ENCODE measurements at places on chromosomes 16 and 17.

DNA sequence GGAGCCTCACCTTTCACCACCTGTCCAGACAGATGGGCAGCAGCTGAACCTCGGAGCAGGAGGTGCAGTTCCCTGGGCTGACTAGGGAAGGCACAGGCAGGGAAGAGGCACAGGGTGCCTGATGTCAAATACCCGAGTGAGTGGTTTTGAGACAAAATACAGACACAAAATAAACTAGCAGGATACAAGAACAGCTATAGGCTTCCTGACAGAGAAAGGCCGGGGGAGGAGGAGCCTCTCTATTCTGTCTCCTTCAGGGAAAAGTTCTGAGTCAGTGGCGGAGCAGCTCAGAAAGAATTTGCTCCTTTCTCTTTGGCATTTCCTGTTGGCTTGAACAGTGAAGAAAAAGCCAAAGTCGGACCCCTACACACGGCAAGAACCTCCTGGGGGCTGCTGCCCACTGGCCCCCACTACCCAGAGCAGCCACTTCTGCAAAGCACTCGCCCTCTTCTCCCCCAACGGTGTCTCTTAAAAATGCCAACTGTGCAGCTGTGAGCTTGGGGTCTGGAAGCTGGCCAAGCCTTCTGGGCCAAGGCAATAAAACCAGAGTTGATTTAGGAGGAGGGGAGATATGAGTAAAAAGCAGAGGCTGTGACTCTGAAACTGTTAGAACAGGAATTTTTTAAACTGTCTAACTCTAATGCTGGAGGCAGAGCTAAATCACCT, 14.4 kb upstream of the FAAP100 start:
- peak; percentile 82 for DNase-seq

- DNase-seq = peak; percentile 73
These were observed 84.1 kb upstream of the TOB1 start for GRCh38 chr17:50949989-50950877.

GRCh38 chr16:68512183-68512582, 26.9 kb upstream of the ZFP90 start:
- no peak for DNase-seq

DNA sequence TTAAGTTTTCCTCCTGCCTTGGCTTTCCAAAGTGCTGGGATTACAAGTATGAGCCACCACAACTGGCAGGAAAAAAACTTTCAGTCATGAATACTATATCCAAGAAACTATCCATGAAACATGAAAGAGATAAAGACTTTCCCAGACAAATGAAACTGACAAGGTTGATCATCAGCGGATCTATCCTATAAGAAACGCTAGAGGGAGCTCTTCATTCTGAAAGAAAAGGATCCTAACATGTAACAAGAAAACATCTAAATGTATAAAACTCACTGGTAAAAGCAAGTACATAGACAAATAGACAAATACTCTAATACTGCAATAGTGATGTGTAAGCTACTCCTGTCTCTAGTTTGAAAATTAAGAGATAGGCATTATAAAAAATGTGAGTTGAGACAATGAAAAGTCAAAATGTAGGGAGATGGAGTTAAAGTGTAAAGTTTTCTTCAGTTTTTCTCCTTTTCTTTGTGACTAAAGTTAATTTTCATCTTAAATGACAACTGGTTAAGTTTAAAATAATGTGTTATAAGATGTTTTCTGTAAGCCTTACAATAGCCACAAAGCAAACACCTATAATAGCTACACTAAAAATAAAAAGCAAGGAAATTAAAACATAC, 79.6 kb upstream of the TEKT1 start:
- DNase-seq = peak; percentile 38

GRCh38 chr17:613725-614124, 100.9 kb downstream of the VPS53 start:
- DNase-seq = no peak

DNA sequence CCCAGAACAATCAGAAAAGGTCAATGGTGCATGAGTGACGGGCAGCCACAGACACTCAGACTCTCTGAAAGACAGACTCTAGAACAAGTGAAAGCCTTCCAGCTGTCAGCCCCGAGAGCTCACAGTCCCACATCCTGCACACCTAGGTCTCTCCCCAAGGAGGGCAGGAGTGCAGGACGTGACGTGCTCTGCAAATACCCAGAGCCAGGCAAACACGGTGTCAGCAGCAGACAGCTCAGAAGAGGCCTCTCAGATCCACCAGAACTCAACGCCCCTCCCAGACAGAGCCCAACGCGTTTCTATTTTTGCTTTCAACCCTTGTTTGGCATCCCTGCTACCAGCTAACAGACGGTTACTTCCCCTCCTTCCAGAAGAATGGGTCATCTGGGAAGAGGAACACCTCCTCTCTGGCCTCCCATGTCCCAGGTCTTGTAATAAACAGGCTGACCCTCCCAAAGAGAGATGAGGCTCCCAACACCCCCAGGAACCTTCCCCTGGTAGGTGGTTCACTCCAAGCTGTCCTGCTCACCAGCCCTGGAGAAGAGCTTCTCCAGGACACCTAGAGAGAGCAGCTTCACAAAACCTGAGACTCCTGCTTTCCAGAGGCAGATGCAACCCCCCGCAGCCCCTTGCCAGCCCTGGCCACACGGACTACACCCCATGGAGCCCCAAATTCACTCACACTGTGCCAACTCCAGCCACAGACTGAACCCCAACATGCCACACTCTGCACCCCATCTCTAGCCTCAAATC, 7.6 kb downstream of the PITPNM3 start:
- no peak for DNase-seq

GRCh38 chr16:53153130-53153529, 98.3 kb downstream of the CHD9 start:
- DNase-seq = no peak

DNA sequence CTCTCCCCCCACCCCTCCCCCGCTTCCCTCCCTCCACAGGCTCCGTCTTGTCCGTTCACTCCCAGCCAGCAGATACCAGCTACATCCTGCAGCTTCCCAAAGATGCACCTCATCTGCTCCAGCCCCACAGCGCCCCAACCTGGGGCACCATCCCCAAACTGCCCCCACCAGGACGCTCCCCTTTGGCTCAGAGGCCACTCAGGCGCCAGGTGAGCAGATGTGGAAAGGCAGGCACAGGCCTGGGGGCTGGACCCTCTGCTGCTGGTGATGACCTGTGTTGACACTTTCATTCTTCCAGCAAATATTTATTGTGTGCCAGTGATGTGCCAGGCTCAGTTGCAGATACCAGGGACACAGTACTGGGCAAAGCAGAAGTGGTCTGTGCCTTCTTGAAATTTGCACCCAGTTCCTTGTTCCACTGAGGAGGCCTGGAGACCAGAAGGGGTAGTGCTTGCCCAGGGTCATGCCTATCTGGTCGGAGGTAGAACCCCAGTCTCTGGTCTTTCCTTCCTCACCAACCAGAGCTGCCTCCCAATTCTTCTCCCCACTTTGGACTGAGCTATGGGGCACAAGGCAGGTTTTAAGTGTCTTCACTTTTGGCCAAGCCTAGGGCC, 10.3 kb upstream of the ABCC3 start:
- DNase-seq = no peak

GRCh38 chr17:50375858-50376538, 3.0 kb downstream of the EME1 start:
- no peak for DNase-seq

DNA sequence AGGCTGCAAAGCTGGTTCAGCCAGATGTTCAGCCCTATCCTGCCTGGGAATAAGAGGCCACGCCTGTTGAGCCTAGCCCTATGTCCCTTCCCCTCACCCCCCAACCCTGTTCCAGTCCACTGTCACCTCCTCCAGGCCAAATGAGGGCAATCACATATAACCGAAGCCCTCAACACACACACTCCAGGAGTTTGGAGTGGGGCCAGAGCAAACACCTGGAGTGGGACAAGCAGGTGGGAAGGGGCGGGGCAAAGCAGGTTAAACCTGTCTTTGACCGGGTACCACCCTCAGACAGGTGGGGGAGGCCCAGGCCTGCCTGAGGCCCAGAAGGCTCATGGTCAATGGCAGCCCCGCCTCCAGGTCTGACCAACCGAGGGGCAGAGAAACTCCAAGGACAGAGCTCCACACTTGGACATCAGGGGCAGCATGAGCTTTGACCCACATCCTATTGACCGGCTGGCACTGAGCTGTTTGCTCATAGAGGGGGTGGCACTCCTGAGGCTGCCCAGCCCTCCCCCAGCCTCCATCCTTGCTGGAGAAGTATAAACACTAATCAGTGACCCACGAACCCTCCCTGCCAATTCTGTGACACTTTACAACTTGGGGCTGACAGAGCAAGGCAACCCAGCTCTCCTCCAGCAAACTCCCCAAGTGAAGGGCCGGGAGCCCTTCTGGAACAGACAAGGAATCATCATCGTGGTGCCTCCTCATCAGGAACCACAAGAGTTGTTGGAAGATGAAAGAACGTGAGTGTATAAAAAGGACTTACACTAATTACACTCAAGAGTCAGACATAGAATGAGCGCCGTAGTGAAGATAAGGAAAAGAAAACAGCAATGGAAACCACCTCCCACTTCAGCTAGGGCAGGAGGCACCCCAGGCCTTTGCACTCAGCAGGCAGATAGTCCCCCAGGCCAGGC, 1.5 kb downstream of the ESRP2 start:
- no peak for DNase-seq

DNA sequence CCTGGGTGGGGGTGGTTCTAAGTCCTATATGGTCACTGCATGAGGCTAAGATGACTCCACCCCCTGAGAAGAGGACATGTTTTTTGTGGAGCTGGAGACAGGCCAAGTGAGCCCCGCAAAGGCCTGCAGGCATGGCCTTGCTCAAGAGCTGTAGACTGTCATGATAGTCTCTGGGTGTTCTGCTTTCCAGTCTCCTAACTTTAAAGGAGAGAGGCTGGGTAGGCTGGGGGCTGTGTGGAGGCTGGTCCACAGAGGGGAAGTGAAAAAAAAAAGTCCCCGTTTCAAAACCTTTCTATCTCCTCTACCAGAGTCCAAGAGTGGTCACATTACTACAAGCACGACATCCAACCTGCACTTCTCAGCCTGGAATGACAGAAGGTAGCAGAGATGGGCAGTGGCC, 27.1 kb downstream of the CDRT4 start:
- DNase-seq = no peak

DNA sequence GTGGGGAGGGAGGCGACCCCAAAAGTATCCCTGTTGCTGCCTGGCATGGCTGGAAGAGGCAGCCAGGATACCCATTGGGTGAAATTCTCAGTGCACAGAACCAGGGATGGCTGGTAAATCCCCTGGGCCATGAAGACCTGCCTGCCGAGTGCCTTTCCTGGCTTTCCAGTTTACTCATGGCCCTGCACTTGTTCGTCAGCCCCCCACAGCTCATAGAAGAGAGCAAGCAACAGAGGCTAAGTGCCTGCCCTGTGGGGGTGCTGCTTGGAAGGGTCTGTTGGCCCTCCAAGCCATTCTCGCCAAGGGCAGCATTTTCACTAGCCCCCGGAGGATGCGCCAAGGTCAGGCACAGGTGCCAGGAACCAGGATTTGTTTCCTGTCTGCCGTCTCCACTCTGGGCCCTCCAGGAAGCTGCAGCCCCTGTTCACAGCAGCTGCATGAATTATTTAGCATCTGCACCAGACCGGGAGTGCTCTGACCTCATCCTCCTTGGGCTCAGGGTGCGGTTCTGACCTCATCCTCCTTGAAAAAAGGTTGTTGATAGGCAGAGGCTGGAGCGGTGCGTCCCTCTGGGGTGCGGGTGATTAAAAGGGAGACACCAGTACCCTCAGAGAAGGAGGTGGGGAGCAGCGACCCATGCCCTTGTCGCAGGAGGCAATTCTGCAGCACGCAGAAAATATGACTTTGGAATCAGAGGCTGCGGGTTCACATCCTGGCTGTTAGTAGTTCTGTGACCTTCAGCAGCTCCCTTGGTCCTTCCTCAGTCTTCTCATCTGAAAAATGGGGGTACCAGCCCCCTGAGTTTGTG, 14.2 kb upstream of the CD300A start:
- DNase-seq = no peak

DNA sequence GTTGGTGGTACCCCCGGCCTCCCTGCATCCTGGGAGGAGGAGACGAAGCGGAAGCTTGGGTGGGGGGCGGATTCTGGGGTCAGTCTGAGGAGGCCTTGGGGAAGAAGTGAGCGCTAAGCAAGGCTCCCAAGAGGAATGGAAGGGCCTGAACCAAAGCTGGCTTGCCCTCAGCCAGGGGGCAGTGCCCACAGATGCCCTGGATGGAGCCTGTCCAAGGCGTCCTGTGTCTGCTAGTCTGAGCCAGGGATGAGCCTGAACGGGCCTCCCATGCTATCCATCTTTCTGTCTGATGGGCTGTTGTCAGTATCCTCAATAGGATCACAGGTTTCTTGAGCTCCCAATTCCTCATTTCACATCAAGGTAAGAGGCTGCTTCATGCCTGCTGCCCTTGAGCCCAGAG, 122.3 kb upstream of the LHX1 start:
- no peak for DNase-seq

GRCh38 chr17:4642286-4642685, 808 bp upstream of the ALOX15 start:
- DNase-seq = no peak

- DNase-seq = no peak
These were observed at the start of gene EPX for GRCh38 chr17:58192612-58193011. TSS of gene EPX (plus strand) at chr17:58192726. CDS start at chr17:58192847, 121 bp downstream.

DNA sequence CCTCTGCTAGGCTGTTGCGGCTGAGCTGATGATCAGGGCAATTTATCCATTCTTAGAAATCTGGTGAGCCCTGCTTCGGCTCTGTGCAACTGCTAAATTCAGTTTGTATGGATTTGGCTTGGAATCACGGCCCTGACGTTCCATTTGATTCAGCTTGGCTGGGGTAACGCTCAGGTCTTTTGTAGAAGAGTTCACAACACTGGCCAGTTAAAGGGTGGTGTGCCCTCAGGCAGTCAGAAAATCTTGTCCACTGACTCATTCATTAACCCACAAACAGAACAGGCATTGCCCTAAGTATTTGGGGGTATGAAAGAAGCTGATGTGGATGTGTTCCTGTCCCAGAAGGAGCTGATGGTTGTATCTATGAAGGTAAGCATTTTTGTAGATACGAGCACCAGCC, 53.9 kb downstream of the GNAO1 start:
- no peak for DNase-seq

DNA sequence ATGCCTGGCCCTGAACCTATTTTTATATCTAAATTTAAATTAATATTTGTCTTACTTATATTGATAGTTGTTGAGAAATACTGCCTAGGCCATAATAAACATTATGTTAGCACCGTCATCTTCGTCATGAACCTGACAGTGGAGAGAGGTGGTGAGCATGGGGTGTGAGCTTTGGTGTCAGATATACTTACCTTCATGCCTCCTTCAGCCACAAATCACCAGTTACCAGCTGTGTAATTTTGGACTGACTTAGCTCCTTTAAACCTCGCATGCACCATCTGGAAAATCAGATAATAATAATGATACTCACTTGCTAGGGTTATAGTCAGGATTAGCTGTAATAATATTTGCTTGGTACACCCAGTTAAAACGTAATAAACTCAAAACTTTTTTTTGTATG, 35.0 kb downstream of the SNX29 start:
- no peak for DNase-seq

GRCh38 chr17:12947047-12947446, 70.8 kb downstream of the ELAC2 start:
- DNase-seq = no peak

GRCh38 chr17:79829004-79829403, 10.2 kb downstream of the CBX4 start:
- DNase-seq = no peak

DNA sequence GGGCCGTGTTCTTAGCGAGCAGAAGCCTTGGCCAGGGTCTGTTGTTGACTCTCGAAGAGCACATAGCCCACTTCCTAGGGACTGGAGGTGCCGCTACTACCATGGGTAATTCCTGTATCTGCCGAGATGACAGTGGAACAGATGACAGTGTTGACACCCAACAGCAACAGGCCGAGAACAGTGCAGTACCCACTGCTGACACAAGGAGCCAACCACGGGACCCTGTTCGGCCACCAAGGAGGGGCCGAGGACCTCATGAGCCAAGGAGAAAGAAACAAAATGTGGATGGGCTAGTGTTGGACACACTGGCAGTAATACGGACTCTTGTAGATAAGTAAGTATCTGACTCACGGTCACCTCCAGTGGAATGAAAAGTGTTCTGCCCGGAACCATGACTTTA, 18.5 kb downstream of the RSPRY1 start:
- DNase-seq = no peak

Measured in fibroblast of the conjunctiva (primary cell).